ENCODE measurements at places on chromosomes 1 and 21.

DNA sequence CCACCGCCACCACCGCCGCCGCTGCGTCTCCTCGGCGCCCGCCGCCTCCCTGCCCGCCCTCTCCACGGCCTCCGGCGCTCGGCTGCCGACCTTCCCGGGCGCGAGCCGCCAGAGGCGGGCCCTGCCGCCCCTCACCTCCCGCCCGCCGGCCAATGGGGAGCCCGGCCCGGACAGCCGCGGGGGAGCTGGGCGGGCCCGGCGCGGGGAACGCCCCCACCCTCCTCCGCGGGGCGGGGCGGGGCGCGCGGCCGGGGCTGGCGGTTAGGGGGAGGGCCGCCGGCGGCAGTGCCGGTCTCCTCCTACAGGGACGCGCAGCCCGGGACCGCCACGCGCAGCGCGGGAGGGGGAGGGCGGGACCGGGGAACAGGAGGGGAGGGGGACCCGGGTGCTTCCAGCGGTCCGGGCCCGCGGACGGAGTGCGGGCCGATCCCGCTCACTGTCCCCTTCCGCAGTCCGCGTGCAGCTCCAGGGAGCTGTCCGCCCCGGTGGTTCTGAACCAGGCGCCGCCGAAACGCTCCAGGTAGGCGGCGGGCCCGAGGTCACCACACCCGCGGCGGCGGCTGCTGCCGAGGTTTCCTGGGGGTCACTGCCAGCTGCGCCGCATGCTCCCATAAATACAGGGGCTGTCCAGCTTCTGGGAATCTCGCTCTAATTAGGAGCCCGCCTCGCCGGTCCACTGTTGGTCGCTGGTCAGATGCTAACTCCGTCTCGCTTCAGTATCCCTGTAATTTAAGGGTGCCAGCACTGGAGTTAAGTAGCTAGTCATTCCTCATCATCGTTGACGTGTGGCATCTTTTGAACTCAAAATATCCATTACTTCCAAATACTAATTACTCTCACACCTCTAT, at the start of gene PGBD5:
Gene PGBD5 (minus strand): TSS at position 87 of the 848 bp plus-strand sequence. CDS start 404 bp downstream, outside the sequence.
- peak; percentile 70 for DNase-seq

- no peak for DNase-seq
Observed at GRCh38 chr1:186033847-186034271, 299.7 kb downstream of the HMCN1 start.

- DNase-seq = no peak
Observed at GRCh38 chr1:225434046-225434445, 6.2 kb upstream of the LBR start.

DNA sequence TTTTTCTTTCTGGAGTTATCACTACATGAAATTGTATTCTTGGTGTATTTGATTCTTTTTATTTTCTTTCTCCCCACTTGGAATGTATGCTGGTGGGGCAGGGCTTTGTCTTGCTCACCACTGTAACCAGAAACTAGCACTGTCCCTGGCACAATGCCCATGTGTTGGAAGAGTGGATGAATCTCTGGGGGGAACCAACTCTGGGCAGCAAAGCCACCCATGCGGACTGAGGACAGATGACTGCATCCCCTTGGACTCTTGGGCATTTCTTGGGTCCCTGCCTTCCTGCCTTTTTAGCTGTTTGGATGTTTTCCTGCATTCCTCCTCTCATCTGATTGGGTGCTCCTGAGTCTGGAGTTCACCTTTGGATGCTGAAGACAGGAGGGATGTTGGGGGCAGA, 6.1 kb downstream of the CYP4B1 start:
- DNase-seq = no peak

DNA sequence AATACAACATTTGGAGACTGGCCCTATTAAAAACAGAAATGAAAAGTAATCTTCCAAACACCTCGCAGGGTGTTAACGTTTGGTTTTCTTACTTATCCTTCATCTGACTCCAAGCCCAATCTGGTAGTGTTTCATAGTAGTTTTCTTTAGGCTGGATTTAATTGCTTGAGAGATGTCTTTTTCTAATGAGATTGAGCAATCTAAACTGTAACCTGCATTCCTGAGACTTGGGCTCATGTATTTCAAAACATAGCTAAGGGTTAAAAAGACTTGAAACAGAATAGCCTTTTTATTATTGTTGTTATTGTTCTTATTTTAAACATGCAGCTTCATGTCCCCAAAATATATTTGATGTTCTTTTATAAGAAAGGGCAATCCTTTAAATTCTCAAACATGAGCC, 278.9 kb downstream of the TGFB2 start:
- no peak for DNase-seq

- no peak for DNase-seq
Observed at GRCh38 chr1:93093332-93094006, 14.4 kb downstream of the MTF2 start.

DNA sequence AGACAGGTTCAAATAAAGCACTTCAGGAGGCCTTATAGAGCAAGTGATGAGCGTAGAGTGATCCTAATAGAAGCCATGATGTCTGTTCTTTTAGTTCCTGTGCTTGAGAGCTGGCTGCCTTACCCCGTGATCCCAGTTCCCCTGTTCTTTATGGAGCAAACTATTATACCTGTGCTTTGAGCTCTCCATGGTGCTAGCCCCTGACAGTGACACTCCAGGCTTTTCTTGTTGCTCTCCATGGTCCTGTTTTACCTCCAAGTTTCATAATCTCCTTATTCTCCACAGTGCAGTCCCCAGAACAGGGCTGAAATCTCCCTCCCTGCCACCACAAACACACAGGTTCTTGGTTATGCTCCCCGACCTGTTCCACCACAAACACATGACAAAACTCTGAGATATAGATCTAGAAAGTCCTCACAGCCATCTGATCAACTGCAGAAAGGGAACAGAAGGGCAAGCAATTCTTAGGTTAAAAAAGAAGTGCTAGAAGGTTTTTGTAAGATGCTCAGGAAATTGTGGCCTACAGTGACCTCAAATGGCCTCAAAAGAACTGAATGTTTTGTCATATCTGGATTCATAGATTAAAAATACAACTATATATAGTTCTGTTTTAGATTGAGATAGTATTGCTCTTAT, 6.0 kb downstream of the CADM3 start:
- DNase-seq = peak; percentile 83

GRCh38 chr1:49051647-49052046, 275.0 kb upstream of the BEND5 start:
- no peak for DNase-seq

DNA sequence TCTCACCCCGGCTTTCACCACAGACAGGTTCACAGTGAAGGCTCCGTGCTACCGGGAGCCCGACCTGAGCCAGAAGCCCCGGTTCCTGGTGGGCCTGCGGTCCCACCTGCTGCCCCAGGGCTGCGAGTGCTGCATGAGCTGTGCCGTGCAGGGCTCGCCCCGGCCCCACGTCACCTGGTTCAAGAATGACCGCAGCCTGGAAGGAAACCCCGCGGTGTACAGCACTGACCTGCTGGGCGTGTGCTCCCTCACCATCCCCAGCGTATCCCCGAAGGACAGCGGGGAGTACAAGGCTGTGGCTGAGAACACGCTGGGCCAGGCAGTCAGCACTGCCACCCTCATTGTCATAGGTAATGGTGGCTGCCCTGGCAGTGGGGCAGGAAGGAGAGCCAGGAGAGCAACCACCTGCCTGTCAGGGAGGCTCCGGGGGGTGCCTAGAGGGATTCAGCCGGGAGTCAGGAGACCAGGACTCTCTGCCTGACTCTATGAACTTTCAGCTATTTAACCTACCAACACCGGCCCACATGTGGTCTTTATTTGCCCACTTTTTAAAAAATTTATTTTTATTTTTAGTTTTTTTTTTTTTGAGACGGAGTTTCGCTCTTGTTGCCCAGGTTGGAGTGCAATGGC, 36.4 kb downstream of the IGFN1 start:
- no peak for DNase-seq

DNA sequence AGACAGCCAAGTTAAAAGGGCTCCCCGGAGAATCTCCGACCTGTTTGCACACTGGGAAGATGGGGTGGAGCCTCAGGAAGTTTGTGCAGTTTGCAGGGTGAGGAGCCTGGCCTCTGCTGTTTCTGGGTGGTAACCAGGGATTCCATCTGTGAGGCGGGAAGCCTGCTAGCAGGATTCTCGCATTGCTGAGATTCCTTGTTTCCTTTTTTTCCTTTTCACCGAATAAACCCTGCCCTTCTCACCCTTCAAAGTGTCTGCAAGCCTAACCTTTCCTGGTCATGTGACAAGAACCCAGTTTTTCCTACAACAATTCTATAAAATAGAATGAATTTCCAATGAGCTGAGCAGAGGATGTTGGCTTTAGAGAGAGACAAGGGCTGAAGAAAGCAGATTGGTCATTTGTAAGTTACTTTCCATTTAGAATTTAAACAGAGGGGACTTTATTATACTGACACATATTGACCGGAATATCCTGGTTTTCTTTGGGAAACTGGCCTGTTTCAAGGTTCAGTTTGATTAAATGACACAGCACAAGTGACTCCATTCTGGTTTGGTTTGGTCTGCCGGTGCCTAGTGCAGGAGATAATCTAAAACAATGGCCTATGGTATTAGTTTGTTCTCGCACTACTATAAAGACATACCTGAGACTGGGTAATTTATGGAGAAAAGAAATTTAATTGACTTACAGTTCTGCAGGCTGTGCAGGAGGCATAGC, 48.7 kb upstream of the DNAH14 start:
- DNase-seq = no peak

DNA sequence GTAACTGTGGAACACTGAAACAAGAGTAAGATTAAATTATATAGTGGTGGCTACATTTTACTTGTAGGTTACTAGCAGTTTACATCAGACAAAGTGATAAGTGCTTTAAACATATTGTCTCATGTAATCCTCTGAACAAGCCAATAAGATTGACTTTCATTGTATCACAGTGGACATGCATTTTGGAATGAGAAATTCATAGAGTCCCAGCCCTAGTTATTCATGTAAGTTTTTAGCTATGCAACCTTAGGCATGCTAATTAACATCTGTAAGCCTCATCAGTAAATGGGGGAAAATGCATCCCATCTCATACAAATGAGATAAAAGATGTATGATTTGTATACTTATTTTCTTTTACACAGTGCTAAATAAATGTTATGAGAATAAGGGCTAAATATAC, 1038.1 kb upstream of the ADGRL4 start:
- no peak for DNase-seq

- DNase-seq = no peak
Observed at GRCh38 chr1:167158111-167158812, 62.4 kb upstream of the POU2F1 start.

DNA sequence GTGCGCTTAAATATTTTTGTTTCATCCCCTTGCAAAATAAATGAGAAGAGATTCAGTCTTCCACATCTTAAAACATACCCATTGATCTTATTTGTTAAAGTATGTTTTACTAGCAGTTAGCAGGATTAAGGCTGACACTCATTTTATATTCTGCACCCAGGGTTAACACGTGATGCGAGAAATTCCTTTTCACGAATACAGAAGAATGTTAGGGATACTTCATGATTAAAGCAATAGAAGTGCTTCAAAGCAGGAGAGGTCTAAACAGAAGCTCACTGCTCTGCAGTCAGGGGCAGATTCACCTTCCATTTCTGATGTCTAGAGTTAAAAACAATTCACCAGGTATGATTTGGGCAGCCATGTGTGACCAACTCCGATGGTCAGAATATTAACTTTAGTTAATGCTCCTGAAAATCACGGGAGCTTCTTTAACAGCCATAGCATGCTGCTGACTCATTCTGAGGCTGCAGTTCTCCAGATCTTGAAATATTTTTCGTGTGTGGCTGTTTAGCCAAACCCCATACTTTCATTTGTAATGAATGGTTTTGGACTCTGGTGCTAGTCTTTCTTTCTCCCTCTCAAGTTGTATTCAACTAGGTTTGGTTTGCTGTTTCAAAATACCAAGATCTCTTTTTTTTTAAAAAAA, 19.7 kb downstream of the BCAR3 start:
- no peak for DNase-seq

DNA sequence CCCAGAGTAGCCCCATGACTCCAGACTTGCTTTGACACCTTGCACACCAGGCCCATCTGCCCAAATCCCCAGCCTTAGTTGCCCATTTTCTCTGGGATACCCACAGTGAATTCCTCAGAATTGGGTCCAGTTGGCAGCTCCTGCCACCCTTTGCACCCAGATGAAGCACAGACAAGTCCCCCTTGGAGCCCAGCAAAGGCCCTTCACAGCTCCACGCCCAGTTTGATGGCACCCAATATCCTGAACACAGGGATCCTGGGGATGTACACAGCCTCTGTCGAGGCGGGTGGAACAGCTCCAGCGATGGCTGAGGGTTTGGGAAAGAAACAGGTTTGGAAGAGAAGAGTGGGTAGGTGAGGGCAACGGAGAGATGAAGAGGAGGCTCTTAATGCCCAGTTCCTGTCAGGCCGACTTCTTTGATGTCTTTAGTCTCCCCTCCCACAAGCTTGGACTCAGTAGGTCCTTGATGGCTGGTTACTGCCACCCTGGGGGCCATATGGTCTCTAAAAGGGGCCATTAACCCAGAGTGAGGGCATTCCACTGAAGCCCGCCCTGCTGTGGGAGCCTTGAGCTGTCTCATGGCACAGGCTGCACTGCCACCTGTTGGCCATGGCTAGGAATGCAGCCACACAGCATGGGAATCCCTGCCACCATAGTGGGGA, 21.7 kb downstream of the TMEM53 start:
- peak; percentile 81 for DNase-seq
